C1 segment of cervical spinal cord (tissue), 14 donors: ENCODE measurements at places on chromosomes 4 and X.

GRCh38 chr4:156362581-156362980 is 408.9 kb upstream of the CTSO start:
- DNase-seq: no peak

DNA sequence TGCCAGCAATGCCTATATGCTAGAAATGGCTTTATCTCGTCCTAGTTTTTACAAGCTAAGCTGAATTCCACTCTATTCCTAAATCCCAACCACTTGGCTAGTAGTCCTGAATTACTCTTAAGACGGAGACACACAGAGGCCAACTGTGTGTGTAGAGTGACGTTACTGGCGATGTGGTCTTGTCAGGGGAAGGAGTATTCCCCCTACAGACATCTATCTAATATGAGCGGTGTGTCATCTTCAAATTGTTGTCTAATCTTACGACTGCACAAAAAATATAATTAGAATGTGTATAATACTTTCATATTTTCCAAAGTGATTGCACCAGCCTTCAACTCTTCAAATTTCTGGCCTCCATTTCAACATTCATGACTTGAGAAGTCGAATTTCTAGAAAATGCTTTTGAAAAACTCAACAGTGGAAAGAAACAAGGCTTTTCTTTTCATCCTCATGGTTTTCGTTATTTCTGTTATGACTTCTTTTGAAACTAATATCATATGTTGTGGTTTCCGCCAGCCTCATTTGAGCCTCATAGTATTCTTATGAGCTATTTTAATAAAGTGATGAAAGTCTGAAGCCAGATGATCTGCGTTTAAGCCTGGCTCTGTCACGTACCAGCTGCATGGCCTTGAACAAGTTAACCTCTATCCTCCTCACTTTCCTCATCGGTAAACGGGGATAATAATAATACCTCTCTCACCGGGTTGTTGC is 132.3 kb downstream of the SOWAHB start:
- DNase-seq: no peak

DNA sequence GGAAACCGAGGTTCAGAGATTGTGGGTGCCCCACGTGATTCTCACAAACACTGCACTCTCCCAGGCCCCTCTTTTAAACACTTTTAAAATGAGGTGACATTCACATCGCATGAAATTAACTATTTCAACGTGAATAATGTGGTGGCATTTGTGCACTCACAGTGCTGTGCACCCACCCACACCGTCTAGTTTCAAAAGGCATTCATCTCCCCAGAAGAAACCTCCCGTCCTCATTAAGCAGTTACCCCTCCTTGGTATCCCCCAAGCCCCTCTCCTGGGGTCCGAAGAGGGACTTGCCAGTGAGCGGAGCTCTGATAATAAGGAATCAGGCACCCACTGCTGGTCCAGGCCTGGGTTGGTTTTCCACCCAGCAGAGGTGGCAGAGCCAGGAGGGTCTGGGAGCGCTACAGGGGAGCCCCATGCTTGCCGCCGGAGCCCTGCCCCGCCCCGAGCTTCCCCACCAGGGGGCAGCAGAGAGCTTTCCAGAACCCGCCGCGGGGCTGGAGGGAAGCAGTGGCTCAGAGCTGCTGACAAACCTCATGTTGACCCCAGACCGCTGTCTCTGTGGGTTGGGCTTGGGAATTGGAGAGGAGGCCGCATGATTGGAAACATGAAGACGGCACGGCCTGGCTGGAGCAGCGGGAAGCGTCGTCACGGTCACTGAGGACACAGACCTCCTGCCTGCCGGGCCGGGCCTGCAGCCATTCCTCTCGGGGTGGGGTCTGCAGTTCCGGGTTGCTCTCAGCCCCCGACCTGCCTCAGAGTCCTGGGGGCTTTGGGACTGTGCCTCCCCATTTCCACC is 27.5 kb upstream of the HTRA3 start:
- DNase-seq: peak; percentile 56

DNA sequence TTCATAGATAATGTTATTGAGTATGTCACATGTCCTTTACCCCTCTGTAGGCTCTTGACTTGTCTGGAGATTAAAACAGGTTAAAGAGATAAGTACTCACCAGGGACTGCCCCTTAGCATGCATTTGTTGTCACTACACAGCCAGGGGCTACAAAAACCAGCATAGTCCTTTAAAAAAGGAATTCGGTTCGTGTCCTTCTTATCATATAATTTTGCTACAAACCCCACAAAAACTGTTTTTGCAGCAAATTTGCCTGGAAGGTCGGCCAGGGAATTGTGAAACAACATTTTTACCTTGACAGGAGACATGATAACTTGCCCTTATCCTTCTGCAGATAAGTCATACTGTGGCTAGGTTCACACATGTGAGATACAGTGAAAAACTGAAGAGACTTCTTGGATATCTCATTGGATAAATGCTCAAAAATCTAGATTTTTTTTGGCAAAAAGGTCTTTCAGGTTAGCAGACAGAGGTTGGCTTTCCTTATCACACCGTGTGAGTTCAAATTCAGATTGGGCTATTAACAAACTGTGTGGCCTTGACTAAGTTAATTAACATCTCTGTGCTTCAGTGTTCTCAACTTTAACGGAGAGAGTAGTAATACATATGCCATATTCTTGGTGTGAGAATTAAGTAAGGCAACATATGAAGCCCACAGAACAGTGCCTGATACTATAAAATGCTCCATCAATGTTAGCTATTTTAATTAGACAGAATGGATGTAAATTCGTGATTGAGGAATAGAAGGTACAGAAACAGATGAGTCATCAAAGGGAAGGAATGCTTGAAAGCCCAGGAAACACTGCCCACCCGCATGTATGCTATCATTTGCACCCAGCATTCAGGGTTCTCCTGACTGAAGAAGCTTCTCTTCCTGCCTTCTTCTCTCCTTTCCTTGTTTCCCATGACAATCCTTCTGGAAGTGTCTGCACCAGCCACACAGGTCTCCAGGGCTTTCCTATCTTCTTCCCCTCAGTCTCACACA is 30.0 kb downstream of the FAM9C start:
- DNase-seq: no peak

GRCh38 chr4:41012293-41012692 is 202.0 kb downstream of the APBB2 start:
- no peak for DNase-seq

- no peak for DNase-seq
These were observed 46.1 kb downstream of the LAS1L start for GRCh38 chrX:65488495-65488894.

DNA sequence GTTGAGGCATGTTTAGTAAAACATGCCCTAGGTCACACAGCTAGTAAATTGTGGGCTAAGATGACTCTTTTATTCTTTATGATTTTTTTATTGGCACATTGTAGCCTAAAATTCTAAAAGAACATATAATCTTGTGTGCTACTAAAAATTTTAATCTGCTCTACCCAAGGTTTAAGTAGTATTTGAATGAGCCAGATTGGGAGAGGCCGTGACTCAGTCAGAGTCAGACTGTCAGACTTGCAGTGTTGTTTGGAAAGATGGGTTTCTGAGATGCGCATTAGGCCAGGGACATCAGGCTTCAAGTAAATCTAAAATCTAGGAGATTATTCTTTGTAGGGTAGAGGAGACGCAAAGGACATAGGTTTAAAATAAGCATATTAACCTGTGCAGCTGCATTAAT is 30.7 kb upstream of the TMPRSS11E start:
- DNase-seq: no peak

GRCh38 chr4:55303760-55304165 is 42.3 kb upstream of the SRD5A3 start:
- DNase-seq: no peak

DNA sequence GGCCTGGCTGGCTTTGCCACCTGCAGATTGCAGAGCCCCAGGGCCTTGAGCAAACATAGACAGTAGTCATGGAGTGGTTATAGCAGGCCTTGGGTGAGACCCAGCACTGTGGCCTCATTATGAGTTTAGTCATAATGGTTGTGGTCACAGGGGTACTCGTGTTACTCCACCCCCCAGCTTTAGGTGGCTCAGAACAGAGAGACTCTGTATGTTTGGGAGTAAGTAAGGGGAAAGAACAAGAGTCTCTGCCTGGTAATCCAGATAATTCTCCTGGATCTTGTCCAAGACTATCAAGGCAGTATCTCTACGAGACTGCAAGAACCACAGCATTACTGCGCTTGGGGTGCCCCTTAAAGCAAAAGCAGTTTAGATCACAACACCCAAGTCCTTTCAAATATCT is 62.3 kb upstream of the SCRG1 start:
- no peak for DNase-seq

- DNase-seq: no peak
These were observed 421.9 kb upstream of the TENM3 start for GRCh38 chr4:181821039-181822004.

GRCh38 chrX:49167740-49168108 is 4.0 kb upstream of the PLP2 start:
- no peak for DNase-seq
